ENCODE measurements at places on chromosomes 4 and X. TPM values are rescaled to one million over a fixed set of nuclear protein-coding genes. Genes with fewer than 3 reads are reported as not detected.

DNA sequence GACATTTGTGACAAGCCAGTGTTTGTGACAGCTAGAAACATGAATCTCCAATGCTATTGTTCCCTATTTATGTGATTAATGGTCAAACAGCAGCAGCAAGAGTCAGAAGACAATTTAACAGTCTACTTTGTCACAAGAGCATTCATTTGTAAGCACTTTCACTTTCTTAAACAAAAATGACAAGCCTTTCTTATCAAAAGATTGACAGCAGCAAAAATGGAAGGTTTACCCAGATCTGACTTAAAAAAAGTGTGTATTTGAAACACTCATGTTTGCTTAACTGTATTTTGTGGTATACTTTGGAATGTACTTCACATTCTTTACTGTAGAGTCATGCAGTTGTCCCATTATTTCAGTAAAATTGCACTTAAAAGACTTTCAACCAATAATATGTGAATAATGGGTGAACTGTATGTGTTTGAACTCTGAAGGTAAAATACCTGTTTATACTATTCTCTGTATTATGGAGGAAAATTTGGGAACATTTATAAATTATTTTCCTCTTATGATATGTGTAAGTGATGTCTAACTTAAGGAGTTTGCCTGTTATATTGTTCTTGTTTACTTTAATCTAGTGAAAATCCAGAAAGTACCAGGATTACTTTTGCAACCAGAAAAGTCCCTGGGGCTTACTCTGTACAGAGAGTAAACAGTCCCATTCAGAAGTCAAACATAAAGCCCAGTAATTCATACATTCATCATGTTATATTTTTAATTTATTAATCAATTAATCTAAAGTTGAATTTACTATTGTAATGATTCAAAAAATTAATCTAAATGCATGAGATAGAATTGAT lies 314.9 kb upstream of the TRAM1L1 start:
- no peaks in the 10 kb centered on the region for H3K27me3 ChIP-seq
- no peaks in the 10 kb centered on the region for H3K4me1 ChIP-seq
- no peak overlapping the region for H3K27ac ChIP-seq
- H3K4me3 ChIP-seq = no peak overlapping the region

DNA sequence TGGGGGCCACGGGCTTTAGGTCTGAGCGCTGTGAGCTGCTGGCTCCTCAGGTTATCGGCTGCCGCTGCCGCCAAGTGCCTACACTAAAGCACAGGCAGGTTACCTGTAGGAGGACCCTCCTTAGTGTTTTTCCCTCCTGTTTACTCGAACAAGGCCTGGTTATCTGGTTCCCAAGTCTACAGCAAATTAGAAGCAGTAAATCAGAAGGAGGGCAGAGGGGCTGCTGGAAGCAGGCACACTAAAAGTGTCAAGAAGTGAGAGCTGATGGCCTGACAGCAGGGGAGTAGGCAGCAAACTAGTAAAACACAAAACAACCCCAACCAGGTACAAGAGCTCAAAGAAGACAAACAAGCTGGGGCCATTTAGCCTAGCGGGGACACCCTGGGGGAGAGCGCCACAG lies 125.0 kb upstream of the PJA1 start:
- peaks cover 5% of the 10 kb centered on the region for H3K4me1 ChIP-seq
- H3K4me3 ChIP-seq = no peak overlapping the region
- H3K27me3 ChIP-seq = no peaks in the 10 kb centered on the region
- H3K27ac ChIP-seq = no peak overlapping the region

GRCh38 chrX:112678831-112679230 lies 907 bp downstream of the LHFPL1 start:
- no peaks in the 10 kb centered on the region for H3K27me3 ChIP-seq
- no peaks in the 10 kb centered on the region for H3K36me3 ChIP-seq

DNA sequence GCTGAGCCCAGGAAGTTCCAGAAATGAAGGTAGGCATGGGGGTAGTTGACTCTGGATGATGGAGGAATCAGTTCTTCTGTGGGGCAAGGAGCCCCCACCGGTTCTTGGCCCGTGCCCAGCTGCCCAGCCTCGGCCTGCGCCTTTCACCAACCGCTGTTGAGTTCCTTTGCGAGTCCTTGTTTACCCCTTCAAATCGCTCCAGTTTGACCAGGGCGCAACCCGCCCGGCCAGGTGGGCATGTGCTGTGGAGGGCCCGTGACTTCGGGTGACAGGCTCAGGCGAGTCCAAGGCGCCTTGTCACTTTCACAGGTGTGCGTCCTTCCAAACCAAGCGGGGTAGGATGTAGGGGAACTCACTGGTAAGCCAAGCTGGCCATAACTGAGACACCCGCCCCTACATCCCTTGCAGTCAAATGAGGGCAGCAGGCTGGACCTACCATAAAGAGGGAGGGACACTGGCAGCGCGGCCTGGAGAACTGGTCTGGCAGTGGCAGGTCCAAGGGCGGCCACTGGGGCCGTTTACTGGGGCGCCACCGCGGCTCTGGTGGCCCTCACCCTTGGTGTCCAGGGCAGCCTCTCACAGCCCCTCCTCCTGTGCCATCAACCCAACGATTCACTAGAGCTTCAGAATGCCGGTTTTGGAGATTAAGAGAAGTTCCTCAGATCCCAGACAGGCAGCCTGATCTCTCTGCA lies 160.3 kb upstream of the ZIC3 start:
- DNase-seq = no peak
- H3K27ac ChIP-seq = no peak overlapping the region
- no peaks in the 10 kb centered on the region for H3K36me3 ChIP-seq
- no peak overlapping the region for H3K4me3 ChIP-seq
- H3K27me3 ChIP-seq = no peaks in the 10 kb centered on the region
- no peaks in the 10 kb centered on the region for H3K4me1 ChIP-seq

- H3K27ac ChIP-seq = no peak overlapping the region
- no peaks in the 10 kb centered on the region for H3K36me3 ChIP-seq
- H3K4me3 ChIP-seq = no peak overlapping the region
- no peak for DNase-seq
Observed at GRCh38 chr4:85860066-85860740, 385.3 kb downstream of the ARHGAP24 start.

DNA sequence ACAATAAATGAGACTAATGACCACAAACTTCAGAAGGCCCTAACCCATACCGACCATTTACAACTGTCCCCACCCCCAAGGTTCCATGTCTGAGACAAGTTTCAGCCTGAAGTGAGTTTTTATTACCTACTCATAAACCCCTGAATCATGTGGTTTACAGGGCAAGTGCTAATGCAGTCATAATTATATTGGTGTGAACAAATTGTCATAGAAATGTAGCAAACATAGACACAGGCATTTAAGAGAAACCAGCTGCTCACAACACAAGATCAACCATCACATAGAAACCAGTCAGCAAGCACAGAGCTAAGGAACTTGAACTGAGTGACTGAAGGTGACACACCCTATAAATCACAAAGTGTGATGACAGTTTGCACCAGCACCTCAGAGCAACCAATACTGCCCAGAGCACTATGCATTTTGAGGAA lies 173.8 kb upstream of the MID1 start:
- H3K27me3 ChIP-seq = no peaks in the 10 kb centered on the region
- H3K27ac ChIP-seq = no peak overlapping the region
- H3K4me1 ChIP-seq = no peaks in the 10 kb centered on the region
- no peaks in the 10 kb centered on the region for H3K36me3 ChIP-seq
- no peak overlapping the region for H3K4me3 ChIP-seq

- no peaks in the 10 kb centered on the region for H3K36me3 ChIP-seq
- no peak overlapping the region for H3K27ac ChIP-seq
- DNase-seq = no peak
- H3K4me1 ChIP-seq = no peaks in the 10 kb centered on the region
- H3K27me3 ChIP-seq = no peaks in the 10 kb centered on the region
- H3K4me3 ChIP-seq = no peak overlapping the region
Observed at GRCh38 chr4:155077452-155078229, 130.8 kb upstream of the NPY2R start.

- H3K27ac ChIP-seq = no peak overlapping the region
- peaks cover 5% of the 10 kb centered on the region for H3K4me1 ChIP-seq
- H3K36me3 ChIP-seq = no peaks in the 10 kb centered on the region
- no peak overlapping the region for H3K4me3 ChIP-seq
- H3K27me3 ChIP-seq = no peaks in the 10 kb centered on the region
Observed at GRCh38 chr4:7828011-7828720, 111.5 kb downstream of the AFAP1 start.

AGTR2 gene
- 0.19 TPM for total RNA-seq

FAAH2 gene
- total RNA-seq = 17.0 TPM

EREG gene
- 0.44 TPM for total RNA-seq

All from kidney (tissue), 22 donors.